ENCODE measurements at places on chromosomes 6 and 20. TPM values are rescaled to one million over a fixed set of nuclear protein-coding genes. Genes with fewer than 3 reads are reported as not detected.

GRCh38 chr6:11188161-11188915 lies 44.1 kb downstream of the NEDD9 start:
- no peak for DNase-seq

DNA sequence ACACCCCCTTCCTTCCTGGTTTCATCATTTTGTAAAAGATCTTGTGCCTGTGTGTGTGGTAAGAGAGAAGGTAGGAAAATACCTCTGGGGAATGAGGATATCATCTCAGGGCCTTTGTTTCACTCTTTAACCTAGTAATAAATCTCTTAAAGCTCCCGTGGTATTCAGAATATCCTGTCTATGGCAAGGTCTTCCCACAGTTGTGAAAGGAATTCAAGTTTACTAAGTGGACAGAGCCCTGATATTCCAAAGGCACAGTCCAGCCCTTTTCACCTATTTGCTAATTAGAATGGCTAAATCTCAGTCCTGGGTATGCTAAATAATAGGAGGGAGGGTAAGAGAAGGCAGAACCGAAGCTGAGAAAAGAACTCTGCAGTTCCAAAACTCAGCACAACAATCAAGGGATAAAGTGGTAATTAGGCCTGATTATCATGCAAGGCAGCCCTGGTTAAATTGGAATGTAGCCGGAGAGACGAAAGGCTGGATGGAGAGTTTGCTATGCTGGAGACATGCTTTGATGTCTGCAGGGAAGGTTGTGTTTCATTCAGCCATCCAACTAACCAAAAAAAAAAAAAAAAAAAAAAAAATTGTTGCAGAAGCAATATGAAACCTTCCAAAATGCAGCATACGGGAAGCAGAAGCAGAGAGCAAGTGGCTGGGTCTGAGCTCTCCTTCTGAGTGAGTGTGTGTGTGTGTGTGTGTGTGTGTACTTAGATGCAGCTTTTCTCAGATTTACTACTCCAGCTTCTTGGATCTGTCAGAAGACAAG lies 28.5 kb upstream of the PIM1 start:
- DNase-seq = no peak

DNA sequence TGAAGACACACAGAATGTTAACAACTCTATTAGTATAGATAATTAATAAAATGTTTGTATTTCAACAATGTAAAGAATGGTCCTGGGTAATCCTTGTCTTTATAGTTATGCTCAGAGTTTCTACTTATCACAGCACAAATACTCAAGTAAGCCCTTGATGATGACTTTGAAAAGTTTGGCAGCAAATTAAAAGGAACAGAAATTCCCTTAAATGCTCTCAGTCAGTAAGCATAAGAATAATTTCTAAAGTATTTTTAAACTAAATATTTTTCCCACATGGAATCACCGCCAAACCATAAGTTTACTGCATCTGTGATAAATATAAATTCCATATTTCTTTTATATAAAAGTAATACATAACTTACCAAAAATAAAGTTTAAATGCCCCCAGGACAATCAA lies 96.1 kb downstream of the COL12A1 start:
- DNase-seq = no peak

DNA sequence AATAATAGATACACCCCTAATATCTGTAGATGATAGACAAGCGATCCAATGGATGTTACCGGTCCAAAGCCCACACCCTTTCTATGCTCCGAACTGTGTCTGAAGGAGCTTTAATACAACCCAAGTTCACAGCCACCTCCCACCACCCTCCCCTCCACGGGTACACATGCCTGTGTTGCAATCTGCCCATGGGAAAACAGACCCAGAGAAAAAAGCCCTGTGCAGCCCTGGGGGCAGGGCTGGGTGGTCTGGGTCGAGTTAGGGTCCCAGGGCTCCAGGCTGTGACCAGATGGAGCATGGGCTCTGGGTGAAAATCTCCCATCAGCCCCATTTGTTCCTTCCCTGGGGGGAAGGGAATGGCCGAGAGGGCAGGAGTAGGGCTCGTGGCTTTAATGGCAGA lies 65.8 kb downstream of the BANF2 start:
- DNase-seq = no peak

BPIFA2 gene
- total RNA-seq = not detected

GRCh38 chr6:51711876-51712275 lies 375.5 kb downstream of the PKHD1 start:
- no peak for DNase-seq

ZC3H12D gene
- 0.25 TPM for total RNA-seq

DNA sequence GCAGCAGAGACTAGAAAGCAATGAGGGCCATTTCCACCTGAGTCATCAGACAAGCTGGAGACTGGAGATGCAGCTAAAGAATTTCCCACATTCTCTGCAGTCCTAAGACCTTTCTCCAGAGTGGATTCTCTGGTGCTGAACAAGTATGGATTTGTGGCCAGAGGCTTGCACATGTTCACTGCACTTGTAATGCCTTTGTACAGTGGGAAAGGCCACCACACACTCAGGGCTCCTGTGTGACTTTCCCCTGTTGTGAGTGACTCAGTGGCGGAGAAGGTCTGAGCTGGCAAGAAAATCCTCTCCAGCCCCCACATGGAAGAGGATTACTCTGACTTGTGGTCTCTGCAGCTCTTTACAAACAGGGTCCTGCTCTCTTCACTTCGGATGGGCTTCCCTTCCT lies 192.3 kb downstream of the C6orf118 start:
- no peak for DNase-seq

- DNase-seq = no peak
Measured at GRCh38 chr20:20014659-20015058, 2.5 kb upstream of the NAA20 start.

CMTR1 gene
- total RNA-seq = 30.2 TPM

DNA sequence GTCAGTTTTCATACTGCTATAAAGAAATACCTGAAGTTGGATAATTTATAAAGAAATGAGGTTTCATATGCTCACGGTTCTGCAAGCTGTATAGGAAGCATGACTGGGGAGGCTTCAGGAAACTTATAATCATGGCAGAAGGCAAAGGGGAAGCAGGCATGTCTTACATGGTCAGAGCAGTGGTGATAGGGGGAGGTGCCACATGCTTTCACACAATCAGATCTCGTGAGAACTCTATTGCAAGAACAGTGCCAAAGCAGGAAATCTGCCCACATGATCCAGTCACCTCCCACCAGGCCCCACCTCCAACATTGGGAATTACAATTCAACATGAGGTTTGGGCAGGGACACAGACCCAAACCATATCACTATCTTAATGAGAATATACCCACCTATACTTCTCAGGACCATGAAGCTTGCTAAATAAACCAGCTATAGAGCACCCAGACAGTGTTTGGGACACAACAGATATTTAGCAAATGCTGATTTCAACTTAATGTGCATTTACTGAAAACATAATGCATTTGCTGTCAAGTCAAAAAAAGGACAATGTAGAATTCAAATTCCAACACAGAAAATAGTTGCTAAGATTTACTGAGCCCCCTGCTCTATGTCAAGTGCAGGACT lies 63.8 kb downstream of the TNFRSF21 start:
- DNase-seq = no peak

DNA sequence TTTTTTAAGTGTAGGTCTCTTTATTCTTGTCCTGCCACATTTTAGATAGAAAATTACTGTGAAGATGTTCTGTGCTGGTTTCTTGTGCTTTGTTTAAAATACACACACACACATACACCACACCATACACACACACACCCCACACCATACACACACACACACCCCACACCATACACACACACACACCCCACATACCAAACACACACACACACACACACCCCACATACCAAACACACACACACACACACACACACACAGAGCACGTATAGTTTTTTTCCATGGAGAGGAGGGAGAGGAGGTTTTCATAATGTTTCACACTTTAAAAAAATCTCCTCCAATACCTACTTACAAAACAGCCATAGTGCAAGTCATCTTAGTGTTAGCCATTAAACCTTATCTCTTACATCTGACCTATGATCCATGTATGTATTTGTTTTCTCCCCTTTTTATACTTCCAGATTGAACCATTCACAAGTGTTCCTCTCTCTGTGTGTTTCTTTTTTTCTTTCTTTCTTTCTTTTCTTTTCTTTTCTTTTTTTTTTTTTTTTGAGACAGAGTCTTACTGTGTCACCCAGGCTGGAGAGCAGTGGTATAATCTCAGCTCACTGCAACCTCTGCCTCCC lies 19.7 kb upstream of the CITED2 start:
- DNase-seq = no peak

DNA sequence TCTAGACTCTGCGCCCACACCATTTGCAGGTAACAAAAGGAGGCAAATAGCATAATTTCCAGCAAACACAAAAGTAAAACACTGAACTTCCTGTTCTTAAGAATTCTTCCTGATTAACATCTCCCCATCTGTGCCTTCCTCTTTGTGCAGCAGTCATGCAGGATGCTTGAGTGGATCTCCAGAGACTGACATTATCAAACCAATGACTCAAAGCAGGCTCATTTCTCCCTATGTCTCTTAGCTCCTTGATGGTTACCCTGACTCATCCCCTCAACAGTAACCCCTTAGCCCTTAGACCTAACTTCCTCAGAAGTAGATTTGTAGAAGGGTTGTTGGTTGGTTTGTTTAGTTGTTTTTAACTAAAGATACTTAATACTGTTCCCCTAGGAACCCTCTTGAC lies 137.0 kb upstream of the RIN2 start:
- DNase-seq = no peak

DNA sequence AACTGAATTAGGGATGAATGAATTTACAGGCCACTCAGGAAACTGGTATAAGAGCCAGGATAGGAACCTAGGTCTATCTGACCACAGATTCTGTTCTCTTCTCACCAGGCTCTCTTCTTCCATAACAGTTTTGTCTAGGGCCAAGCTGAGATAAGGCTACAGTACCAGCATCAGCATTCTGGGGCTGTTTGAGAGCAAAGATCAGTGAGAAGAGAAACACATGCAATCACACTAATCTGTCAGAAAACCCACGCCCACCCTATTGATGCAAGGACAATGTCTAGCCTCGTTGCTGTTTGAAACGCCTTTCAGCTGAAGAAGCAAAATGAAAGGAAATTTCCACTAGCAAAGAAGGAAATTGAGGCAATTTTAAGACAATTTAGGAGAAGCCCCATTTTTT lies 137.7 kb downstream of the LCA5 start:
- DNase-seq = no peak

COL12A1 gene
- total RNA-seq = 2,753 TPM

- no peak for DNase-seq
Measured at GRCh38 chr6:161840380-161840779, 566.5 kb upstream of the AGPAT4 start.

MYT1 gene
- not detected for total RNA-seq

GRCh38 chr6:65646544-65646943 lies 60.5 kb downstream of the EYS start:
- no peak for DNase-seq

GRCh38 chr6:1055015-1055921 lies 256.6 kb upstream of the FOXQ1 start:
- no peak for DNase-seq

DNA sequence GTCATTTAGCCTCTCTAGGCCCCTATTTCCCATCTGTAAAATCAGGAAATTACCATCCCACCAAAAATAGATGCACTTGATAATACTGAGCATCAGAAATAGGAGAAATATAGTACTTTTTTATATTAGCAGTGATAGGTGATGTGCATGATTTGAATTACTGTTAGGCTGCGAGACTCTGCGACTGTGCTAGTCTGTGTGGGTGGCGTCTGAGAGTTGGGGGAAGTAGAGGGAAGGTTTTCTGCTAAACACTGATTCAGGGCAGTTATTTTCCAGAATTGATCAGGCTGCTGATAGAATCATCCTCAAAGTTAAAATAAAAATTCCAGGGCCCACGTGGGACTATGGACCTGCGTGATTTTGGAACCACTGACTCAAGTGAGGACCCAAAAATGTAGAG lies 60.4 kb upstream of the ARMH2 start:
- no peak for DNase-seq

GRCh38 chr6:133114973-133115372 lies 126.2 kb upstream of the EYA4 start:
- no peak for DNase-seq

- no peak for DNase-seq
Measured at GRCh38 chr6:110063594-110064263, 85.6 kb downstream of the GPR6 start.

- DNase-seq = no peak
Measured at GRCh38 chr20:46142124-46142523, 24.0 kb downstream of the CD40 start.

DNA sequence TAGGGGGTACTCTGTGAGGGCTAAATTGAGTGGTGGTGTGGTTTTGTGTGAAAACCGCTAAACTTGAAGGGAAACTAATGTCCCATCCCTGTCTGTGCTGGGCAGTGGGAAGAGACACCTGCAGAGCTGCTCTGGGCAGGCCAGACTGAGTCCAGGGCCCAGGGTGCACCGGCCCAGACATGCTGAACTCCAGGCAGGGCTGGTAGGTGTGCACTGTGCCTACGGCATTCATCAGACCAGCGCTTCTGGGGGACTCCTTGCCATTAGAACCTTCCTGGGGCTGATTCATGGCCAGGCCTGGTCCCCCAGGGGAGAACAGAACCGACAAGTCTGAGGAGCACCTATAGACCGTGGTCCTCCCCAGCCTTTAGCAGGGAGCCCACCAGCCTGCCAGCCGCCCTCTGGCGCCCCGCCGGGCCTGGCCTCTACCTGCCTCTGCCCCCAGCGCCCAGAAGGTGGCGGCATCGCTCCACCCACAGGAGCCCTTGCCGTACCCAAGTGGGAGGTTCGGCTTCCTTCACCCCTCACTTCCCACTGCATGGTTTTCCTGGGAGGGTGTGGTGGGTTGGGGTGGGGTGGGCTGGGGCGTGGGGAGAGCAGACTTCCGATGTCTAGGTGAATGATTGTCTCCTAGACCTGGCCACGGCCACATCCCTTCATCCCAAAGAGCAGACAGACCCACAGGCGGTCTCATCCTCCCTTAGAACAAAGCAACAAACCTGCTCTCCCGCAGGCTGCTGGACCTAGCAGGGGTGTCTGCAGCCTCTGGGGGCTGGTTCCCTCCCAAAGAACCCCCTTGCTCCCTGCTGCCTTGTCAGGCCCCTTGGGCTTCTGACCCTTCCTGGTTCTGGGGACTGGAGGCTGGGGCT lies 15.5 kb downstream of the CCDC167 start:
- DNase-seq = no peak

DNA sequence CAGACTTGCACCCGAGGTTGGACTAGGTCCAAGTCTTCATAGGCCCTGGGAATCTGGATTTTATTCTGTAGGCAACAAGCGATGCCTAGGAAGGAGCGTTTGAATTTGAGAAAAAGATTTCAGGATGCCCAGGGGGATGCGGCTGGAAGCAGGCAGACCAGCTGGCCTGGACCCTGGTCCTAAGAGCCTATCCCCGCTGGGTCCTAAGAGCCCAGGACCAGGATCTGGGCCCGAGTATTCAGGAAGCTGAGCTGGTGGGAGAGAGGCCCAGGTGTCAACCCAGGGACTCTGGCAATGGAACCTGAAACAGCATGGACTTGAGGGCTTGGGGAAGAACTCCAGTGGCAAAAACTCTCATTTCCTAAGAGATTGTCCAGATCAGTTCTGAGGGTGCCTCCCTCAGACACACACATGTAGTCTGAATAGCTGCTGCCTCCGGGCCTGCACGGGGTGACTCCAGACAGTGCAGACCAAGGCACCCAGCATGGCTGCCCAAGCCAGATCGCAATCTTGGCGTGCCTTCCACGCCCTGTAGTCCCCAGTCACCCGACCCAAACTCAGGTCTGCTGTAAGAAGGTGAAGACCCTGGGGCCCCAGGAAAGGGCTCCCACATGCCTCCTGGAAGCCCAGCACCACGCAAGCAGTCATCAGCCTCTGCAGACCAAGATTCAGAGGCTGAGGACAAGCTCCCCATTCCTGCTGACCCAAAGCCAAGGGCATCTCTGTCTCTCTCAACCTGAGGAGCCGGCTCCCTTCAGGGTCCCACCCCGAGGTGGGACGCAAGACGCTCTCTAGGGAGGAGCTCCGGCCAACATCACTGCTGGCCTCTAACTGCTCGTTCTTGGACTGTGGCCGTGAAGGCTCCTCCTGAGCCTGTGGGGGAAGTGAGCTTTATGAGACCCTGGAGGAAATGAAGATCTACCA lies 34.4 kb downstream of the RRBP1 start:
- peak; percentile 72 for DNase-seq
